GF-D8 (cell line): ENCODE measurements at places on chromosomes 5 and 9.

DNA sequence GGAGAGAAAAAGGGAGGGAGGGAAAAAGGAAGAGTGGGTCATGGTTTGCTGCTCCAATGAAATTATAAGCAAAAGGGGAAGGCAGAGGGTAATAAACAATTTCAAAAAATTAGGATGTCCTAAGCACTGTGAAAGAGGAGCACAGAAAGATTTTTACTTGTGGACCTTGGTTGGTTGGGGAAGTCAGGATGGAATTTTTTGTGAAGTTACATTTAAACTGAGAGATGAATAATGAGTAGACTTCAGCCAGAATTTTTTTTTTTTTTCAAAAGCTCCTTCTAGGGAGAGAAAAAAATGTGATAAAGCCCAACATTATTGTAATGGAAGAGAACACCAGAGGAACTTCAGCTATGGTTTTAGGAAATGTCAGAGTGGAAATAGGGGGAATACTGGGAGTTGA, 515.9 kb upstream of the PAPPA start:
- DNase-seq = no peak

DNA sequence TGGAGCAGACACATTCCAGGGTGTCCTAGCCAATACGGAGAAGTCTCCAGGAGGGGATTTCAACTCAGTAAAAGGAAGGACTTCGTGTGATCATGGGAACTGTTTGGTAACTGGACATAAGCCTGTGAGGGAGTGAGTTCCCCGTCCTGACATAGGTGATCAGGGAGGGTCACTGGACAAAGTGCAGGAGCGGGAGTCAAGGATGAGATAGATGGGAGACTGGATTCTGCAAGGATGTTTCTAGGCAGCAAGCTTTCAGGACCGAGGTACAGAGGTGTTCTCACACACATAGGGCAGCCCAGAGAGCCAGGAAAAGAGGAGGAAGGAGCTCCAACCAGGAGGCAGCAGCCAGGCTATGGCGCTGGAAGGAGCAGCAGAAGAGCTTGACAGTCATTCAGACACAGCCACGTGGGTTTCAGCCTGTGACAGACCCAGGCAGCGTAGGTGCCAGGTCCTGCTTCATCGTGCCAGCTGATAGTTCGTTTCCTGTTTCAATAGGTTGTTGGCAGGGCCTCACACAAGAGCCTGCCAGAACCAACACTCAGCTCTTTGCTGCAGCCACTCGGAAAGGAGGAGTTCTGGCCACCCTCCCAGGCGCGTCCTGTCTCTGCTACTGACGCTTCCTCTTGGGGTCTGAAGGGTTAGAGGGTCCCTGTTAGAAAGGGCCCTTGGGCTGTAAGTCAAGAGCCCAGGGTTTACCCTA, 84.1 kb downstream of the AMBP start:
- no peak for DNase-seq

GRCh38 chr9:14081745-14082144, 232.2 kb downstream of the NFIB start:
- no peak for DNase-seq

DNA sequence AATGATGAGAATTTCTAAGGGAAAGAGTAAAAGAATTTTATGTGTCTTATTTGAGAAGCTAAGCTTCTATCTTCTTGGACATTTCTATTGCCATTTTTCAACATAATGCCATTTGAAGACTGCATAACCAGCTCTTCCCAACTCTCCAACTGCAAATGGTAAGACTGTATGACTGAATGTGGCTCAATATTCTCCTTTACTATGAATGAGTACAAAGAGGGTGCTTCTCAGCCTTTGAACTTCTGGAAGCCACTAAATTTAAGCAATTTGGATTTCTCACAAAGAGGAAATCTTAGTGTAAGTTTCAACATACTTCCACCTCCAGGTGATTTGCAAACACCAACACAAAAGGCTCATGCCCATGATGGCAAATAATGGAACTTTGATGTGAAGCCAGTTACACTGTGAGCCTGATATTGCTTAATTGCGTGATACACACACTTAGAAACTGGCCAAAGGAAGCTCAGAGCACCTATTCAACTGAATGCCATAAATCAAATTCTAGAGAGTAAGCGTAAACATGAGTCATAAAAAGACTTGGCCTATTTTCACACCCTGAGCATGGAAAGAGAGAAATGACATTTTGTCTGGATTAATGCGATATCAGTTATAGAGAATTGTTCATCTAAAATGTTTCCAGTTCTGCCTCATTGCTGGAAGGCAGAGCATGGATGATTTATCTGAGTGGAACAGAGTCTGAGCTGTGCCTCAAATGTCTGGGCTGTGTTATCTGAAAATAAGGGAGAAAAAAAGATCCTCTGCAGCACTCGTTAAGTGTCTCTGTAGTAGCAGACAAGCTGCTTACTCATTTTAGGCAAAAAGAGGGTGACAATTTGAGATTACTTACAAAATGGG, 145.3 kb downstream of the PLK2 start:
- DNase-seq = no peak

DNA sequence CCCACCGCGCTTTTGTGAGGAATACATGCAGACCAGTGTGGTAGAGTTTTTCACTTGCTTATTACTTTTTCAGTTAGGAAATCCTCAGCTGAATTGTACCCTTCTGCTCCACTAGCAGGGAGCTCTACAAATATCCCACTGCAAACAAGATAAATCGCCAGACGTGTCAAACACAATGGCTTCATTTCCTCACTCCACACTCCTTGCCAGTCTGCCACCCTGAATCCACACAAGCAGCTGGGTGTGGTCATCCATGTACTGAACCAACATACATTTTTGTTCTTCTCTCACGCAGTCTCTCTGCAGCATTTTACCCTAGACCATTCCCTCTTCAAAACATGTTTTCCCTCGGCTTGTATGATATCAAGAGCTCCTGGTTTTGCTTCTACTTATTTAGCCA, 3.7 kb upstream of the ROR2 start:
- no peak for DNase-seq

- DNase-seq = no peak
These were observed 79.1 kb downstream of the FEM1C start for GRCh38 chr5:115465431-115465830.

DNA sequence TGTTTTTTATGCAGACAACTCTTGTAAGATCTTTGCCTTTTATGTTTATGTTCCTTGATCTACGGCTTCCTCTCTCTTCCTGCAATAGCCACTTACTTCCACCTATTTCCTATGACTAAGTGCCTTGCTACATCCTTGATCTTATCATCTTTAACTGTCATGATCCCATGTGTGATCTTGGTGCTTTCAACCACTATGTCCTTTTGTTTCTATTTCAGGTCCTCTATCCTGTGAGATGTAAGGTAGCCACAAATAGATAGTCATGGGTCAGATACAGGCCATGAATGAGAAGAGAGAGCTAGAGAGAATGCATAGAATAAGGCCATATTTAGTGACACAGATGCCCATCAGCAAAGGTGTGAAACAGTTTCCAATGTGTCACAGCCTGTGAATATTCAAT, 243.6 kb upstream of the HAPLN1 start:
- DNase-seq = peak; percentile 78

DNA sequence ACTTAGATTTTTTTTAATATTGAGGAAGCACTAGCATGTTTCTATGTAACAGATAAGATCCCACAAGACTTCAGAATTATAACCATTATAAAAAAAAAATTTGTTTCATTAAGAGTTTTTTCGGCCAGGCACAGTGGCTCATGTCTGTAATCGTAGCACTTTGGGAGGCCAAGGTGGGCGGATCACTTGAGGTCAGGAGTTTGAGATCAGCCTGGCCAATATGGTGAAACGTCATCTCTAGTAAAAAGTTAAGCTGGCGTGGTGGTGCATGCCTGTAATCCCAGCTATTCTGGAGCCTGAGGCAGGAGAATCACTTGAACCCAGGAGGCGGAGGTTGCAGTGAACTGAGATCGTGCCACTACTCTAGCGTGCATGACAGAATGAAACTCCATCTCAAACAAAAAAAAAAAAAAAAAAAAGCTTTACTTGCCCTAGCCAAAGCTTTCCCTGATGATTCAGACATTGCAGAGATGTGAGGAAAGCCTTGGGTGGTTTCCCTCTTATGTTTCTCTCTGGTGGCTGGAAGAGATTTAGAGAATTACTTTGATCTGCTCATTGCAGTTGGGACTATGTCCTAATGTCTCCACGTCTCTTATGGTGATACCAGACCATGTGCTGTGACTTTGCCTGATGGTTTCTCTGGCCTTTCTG, 65.4 kb downstream of the EGFLAM start:
- no peak for DNase-seq

DNA sequence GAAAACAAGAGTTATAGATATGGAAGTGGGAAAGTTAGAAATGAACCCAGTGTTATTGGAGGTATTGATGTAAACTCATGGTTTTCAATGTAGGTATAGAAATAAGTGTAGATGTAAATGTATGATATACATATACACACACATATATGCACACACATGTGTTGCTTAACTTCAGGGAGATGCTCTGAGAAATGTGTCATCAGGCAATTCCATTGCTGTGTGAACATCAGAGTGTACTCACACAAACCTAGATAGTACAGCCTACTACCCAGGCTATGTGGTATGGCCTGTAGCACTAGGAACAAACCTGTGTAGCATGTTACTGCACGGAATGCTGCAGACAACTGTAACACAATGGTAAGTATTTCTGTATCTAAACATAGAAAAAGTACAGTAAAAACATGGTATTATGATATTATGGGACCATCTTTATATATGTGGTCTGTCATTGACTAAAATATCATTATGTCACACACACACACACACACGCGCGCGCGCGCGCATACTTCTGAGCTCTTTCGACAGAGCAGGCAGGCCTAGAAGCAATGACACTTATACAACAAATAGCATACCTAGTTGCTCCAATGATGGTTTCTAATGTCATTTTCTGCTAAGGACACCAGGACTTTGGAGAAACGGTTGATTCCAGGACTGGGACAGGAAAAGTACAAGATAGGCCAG, 86.6 kb downstream of the MACROH2A1 start:
- DNase-seq = no peak

DNA sequence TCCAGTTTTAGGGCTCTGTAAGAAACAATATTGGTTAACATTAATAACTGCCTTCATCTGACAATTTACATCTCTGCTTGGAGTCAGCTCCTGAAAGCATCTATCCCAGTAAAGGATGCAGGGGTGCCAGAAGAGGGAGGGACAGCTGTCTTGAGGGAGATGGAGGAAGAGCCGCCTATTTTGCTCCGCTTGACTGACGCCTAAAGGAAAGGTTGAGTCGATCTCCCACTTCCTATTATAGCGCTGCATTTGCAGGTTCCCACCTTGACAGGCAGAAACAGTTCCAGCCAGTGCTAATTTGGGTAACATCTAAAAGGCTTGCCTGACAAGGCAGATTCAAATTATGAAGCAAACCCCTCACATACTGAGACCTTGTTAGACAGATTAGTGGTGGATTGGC, 374.6 kb downstream of the SPATA31D1 start:
- no peak for DNase-seq

DNA sequence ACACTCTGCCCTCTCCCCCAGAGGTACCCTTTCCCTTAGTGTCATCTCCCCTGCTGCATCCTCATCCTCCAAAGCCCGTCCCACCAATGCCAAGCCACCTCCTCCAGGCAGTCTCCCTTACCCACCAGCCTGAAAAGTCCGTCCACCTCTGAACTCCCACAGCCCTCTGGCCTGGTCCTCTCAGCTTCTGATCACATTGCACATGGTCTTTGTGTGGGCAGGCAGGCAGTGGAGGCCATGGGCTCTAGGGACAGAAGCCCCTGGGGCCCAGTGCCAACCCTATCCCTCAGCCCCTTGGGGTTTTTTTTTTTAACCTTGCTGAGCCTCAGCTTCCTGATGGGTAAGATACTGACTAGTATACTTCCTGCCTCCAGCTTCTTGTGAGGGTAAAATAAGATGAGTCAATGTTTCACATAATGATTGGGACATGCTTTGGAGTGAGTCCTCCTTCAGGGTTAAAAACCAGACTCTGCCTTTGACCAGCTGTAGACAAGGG, 19.4 kb downstream of the CSF1R start:
- DNase-seq = peak; percentile 23

DNA sequence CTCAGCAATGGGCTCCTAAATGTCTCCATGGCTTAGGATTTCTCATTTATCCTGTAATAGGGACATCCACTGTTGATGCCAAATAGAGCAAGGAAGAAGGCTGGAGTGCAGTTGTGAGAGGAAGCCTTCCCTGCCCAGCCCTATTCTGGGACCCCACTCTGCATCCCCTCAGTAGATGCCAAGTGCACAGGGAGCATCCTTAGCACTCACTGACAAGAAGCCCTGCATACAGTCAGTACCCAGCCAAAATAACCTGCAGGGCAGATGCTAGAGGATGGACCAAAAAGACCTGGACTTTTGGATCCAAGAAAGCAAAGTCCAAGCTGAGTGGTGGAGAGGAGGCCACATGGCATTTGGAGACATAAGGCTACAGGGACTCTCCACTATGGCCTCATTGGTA, 113.5 kb upstream of the SPOCK1 start:
- no peak for DNase-seq

DNA sequence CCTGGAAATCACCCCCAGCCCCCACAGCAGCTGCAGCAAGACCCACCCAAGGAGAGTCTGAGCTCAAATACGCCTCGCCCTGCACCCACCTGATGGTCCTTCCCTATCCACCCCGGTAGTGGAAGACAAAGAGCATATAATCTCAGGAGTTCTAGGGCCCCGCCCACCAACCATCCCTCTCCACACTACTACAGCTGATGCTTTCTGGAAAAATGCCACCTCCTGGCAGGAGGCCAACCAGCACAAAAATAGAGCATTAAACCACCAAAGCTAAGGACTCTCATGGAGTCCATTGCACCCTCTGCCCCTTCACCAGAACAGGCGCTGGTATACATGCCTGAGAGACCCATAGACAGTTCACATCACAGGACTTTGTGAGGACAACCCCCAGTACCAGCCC, 22.5 kb upstream of the NIPSNAP3A start:
- no peak for DNase-seq

DNA sequence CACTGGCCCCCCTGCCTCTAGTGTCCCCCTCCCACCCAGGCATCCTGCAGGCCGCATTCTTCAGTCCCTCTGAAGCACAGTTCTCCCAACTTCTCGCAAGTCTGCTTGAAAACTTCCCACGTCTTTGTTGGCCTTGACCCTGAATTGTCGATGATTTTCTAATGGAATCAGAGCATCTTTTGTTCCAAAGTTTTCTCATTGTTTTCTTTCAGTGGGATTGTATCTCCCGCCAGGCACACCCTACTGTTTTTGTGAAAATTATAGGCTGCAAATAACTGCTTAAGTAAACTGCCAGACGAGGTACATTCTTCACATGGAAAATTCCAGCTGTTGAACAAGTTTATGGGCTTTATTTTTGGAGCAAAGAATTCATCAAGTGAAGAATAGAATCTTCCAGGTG, 122.6 kb upstream of the SLC25A48 start:
- no peak for DNase-seq

DNA sequence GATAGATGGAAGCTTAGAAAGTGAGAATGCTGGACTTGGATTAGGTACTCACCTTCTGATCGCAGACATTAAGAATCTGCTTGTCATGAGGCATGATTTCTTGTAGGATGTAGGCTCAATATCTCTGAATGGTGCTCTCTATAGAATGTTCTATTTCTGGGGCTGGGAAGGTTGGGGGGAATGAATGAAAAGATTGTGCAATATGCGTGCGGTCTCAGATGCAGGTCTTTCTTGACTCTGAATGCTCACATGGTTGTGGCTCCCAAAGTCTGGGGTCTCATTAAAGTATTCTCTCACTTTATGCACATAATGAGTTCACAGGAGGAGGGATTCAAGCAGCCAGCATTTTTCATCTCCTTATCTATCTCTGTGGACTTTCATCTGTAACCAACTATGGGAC, 482.0 kb upstream of the CD180 start:
- DNase-seq = no peak

- DNase-seq = no peak
These were observed 146.4 kb upstream of the FGF10 start for GRCh38 chr5:44535621-44536020.

GRCh38 chr5:172523146-172523745, 68.9 kb upstream of the SH3PXD2B start:
- no peak for DNase-seq
